ENCODE measurements at places on chromosomes 4 and X. TPM values are rescaled to one million over a fixed set of nuclear protein-coding genes. Genes with fewer than 3 reads are reported as not detected.

- H3K4me1 ChIP-seq, result no peaks in the 10 kb centered on the region
- DNase-seq, result no peak
- H3K27ac ChIP-seq, result no peak overlapping the region
- no peak overlapping the region for H3K4me3 ChIP-seq
- peaks cover 10% of the 10 kb centered on the region for H3K27me3 ChIP-seq
Observed at GRCh38 chr4:16437836-16438235, 211.6 kb upstream of the TAPT1 start.

DNA sequence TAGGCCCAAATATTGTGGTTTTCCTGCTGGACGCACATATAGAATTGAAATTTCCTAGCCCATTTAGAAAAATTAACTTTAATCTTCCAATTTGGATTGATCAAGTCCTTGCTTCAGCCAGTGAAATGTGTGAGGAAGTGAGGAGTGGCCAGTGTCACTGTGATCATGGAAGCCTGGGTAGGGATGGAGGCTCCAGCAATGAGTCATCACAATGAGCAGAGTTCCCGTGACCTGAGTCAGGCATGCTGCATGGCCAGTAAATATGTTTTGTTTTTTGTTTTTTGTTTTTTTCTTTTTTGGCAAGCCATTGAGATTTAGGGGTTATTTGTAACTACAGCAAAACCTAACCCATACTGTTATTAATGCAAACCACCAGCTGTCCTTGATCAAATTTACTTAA lies 52.1 kb downstream of the IDS start:
- H3K27ac ChIP-seq, result no peak overlapping the region
- H3K36me3 ChIP-seq, result no peaks in the 10 kb centered on the region
- H3K27me3 ChIP-seq, result no peaks in the 10 kb centered on the region
- no peak for DNase-seq
- no peaks in the 10 kb centered on the region for H3K4me1 ChIP-seq
- H3K4me3 ChIP-seq, result no peak overlapping the region

DNA sequence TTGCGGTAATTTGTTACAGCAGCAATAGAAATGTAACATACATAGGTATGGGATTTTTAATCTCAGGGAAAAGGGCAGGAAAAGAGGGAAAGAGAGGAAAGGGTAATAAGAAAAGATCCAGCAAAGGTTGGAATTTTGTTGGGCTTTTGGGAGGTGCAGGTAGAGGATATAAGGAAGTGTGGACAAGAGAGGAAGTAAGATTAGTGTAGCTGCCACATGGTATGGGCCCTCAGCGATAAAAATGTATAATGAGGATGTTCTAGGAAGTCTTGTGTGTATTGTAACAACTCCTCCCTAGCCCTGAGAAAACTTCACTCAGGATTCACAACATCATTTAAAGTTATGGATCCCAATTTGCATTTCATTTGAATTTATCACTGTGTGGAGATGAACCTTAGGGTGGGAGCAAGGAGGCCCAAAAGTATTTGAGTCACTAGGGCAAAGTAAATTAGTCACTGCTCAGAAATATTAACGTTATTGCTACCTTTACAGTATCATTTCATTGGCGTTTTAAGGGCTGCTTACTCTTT lies 2.8 kb upstream of the IL21 start:
- no peaks in the 10 kb centered on the region for H3K4me1 ChIP-seq
- DNase-seq, result no peak
- H3K36me3 ChIP-seq, result no peaks in the 10 kb centered on the region
- no peak overlapping the region for H3K4me3 ChIP-seq
- peaks cover 6% of the 10 kb centered on the region for H3K27me3 ChIP-seq

GRCh38 chr4:39469429-39470077 lies 10.7 kb downstream of the LIAS start:
- no peaks in the 10 kb centered on the region for H3K27me3 ChIP-seq
- peaks cover 14% of the 10 kb centered on the region for H3K4me1 ChIP-seq
- H3K27ac ChIP-seq, result peak overlapping the region; percentile 79
- no peak for DNase-seq
- H3K36me3 ChIP-seq, result peaks cover 27% of the 10 kb centered on the region
- no peak overlapping the region for H3K4me3 ChIP-seq

DNA sequence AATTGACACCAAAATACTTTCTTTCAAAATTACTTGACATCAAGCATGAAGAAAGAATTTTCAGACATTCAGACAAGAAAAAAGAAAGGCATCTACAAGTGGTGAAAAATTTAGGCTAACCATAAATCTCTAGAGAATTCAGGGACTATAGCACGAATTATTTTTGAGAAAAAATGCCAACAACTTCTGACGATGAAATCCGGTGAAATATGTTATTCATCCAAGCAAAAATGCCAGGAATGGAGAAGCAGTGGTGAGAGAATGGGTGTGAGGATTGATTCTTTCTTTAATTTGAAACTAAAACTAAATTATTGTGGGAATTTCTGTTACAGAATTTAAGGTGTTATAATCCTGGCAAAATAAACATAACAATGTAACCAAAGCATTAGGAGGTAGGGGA lies 69.4 kb upstream of the SORBS2 start:
- no peak overlapping the region for H3K4me3 ChIP-seq
- DNase-seq, result no peak
- H3K27me3 ChIP-seq, result peaks cover 6% of the 10 kb centered on the region
- H3K36me3 ChIP-seq, result no peaks in the 10 kb centered on the region
- no peak overlapping the region for H3K27ac ChIP-seq

DNA sequence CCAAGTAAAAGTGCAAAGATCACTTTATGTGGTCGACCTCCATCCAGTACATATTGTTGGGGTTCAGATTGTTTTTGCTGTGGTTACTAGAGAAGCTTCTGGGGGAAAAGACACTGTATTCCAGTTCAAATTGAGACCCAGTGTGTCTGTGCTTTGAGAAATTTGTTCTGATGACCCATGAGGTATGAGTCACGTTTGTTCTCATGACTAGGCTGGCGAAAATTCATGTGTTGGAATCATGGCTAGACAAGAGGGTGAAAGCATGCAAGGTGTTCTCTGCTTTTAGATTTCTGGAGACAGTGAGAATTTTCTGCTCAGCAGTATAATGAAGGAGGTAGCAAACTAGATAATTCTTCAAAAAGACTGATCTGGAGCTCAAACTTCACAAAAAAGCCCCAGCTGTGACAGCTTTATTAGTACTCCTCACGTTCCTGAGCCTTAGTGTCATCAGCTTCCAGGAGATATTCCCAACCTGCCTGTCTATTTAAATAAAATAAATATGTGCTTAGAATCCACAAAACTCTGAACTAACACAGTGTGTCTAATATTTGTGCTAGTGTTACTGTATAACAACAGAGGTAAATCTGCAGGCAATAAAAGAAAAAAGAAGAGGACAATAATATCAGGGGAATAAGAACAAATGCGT lies 24.4 kb upstream of the FAM47B start:
- no peak overlapping the region for H3K27ac ChIP-seq
- no peaks in the 10 kb centered on the region for H3K36me3 ChIP-seq
- H3K27me3 ChIP-seq, result no peaks in the 10 kb centered on the region
- H3K4me3 ChIP-seq, result no peak overlapping the region

DNA sequence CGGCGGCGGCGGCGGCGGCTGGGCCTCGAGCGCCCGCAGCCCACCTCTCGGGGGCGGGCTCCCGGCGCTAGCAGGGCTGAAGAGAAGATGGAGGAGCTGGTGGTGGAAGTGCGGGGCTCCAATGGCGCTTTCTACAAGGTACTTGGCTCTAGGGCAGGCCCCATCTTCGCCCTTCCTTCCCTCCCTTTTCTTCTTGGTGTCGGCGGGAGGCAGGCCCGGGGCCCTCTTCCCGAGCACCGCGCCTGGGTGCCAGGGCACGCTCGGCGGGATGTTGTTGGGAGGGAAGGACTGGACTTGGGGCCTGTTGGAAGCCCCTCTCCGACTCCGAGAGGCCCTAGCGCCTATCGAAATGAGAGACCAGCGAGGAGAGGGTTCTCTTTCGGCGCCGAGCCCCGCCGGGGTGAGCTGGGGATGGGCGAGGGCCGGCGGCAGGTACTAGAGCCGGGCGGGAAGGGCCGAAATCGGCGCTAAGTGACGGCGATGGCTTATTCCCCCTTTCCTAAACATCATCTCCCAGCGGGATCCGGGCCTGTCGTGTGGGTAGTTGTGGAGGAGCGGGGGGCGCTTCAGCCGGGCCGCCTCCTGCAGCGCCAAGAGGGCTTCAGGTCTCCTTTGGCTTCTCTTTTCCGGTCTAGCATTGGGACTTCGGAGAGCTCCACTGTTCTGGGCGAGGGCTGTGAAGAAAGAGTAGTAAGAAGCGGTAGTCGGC lies 528 bp downstream of the FMR1 start:
- peaks cover 25% of the 10 kb centered on the region for H3K4me1 ChIP-seq
- H3K4me3 ChIP-seq, result peak overlapping the region; percentile 95
- peak; percentile 27 for DNase-seq

PABPC5 gene
- total RNA-seq, result not detected

HSFX3 gene
- not detected for total RNA-seq

UXT gene
- total RNA-seq, result 150 TPM

DCAF12L1 gene
- not detected for total RNA-seq

Measured in activated naive CD8-positive, alpha-beta T cell treated with anti-CD3 and anti-CD28 coated beads for 36 hours (primary cell).